ENCODE measurements at places on chromosomes 11 and 22.
A peak's percentile ranks its signal among the peaks of the same experiment; 100 is the strongest.

GRCh38 chr22:23242473-23243001 lies 62.2 kb downstream of the BCR start:
- DNase-seq, result peak; percentile 33

DNA sequence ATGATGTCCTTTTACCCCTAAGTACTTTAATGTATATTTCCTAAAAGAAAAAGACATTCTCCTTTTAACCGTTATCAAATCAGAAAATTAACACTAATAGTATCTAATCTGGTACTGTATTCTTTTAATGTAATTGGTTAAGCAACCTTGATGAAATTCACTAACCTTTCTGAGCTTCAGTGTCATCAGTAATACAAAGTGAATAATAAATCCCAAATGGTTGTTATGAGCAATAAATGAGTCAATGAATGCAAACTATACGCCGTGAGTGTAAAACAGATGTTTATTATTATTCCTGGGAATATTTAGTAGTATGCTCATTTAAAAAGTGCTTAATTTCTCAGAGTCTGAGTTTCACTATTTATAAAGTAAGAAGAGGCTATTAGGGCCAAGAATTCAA lies 21.5 kb downstream of the UEVLD start:
- no peak for DNase-seq

DNA sequence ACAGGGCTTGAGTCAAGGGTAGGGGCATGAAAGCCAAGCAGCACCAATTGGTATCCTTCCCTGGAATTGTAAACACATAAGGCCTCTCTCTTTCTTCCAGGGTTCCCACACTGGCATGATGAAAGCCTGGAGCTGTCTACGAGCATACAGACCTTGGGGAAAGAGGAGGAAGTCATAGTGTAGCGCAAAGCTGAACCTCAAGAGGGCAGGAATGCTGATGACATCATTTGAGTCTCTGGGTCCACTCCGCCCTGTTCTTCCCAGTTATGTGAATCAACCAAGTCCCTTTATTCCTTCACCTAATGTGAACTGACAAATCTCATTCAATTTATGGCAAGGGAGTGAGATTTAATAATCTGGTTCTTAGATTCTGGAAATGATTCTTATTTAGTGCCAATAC lies 266.4 kb upstream of the NCAM1 start:
- DNase-seq, result no peak

GRCh38 chr11:72132646-72133045 lies 2.9 kb upstream of the FOLR3 start:
- no peak for DNase-seq

All from activated CD4-positive, alpha-beta memory T cell treated with anti-CD3 and anti-CD28 coated beads for 36 hours (primary cell).